ACHN (cell line): ENCODE measurements at places on chromosomes 11 and 22.

GRCh38 chr22:26404851-26405421, 24.1 kb upstream of the ASPHD2 start:
- no peak for DNase-seq

- DNase-seq = no peak
These were observed 25.0 kb upstream of the GAL start for GRCh38 chr11:68659158-68659921.

GRCh38 chr11:118027694-118028093, 41.5 kb downstream of the IL10RA start:
- no peak for DNase-seq

DNA sequence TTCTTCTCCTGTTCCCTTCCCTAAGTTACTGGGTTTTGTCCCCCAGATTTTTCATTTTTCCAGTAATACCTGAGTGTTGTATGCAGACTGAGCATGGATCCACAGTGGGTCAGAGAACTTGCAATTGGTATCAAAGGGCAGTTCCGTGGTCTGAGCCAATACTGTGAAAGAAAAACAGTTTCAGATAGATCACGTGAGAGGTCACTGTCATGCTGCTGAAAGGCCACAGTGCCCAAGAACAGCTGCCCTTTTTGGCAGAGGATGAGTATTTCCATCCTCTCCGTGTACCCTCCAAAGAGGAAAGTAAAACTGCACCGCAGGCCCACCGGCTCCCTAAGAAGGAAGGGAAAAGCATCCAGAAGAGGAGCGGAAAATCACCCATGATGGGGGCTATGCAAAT, 73.0 kb upstream of the TBCEL start:
- DNase-seq = no peak

DNA sequence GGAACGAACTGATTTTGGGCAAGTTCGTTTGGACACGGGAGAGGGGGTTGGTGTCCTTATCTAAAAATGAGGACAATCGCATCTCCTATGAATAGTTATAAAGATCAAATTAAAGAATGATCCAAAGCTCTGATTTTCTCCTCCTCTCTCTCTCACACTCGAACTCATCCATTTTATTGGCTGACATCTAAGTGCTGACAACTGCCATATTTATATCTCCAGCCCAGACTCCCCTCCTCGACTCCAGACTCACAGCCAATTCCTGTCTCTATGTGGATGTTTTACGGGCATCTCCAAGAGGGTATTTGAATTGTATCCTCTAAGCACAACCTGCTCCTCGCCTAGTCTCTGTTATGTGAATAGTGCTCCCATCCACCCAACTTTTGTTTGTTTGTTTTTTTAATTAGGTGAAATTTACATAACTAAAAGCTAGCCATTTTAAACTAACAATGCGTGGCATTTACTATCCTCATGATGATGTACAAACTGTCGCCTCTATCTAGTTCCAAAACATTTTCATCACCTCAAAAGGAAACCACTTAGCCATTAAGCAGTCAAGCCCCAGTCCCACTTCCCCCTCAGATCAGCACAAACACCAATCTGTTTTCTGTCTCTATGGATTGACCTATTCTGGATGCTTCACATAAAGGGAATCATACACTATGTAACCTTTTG, 4.0 kb downstream of the SYN3 start:
- no peak for DNase-seq

- no peak for DNase-seq
These were observed 4.4 kb upstream of the MEN1 start for GRCh38 chr11:64814712-64815187.
